ENCODE measurements at places on chromosomes 7 and 10. TPM values are rescaled to one million over a fixed set of nuclear protein-coding genes. Genes with fewer than 3 reads are reported as not detected.

Gene SHH
- 7.3 TPM for total RNA-seq

DNA sequence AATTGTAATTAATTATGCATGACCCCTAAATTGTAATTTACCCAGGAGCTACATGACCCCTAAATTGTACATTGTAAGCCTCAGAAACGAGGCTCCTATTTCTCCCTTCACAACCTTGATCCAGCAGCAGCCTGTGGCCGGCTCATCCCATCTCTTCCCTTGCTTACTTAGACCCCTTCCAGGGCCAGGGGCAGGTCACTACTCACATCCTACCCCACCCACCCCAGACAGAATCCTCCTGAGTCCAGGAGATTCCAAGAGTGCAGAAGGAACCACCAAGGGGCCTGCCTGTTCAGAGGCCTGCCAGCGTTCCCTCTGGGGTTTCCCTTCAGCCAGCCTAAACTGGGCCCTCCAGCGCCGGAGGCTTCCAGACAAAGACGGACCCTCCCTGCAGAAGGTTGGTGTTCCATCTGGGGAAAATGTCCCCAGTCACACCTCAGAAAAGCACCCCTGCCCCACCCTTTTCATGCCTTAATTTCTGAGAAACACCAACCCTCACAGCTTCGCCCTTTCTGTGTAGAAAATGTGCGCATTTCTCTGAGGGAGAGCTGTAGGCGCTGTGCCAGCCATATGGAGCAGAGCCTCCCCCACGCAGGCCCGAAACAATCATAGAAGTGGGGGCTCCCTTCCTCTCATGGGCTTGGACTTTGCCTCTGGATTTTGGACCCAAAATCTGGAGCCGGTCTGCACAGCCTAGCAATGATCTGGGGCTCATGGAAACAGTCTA, 19.2 kb downstream of the LEP start:
- H3K36me3 ChIP-seq = no peaks in the 10 kb centered on the region
- DNase-seq = no peak
- H3K4me3 ChIP-seq = no peak overlapping the region
- H3K27me3 ChIP-seq = no peaks in the 10 kb centered on the region
- H3K27ac ChIP-seq = no peak overlapping the region

Gene PTPRN2
- 6.8 TPM for total RNA-seq

Gene ZNF735
- total RNA-seq = not detected

DNA sequence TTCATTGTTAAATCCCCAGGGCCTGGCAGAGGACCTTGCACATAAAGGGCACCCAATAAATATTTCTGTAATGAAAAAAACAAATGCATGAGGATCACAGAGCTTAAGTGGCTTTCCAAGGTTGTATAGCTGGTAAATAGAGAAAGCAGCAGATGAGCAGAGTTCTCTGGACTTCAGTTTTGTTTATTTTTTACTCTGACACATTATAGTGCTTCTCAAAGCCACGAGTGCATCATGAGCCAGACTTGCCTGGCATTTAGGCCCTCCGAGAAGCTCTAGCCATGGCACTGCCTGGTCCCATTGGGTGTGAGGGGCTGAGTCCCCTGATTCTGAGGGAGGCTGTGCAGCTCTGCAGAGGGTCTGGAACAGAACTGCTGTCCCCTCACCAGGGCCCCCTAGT, 87.2 kb upstream of the ZNF32 start:
- H3K4me1 ChIP-seq = no peaks in the 10 kb centered on the region
- no peak for DNase-seq
- no peak overlapping the region for H3K4me3 ChIP-seq
- H3K36me3 ChIP-seq = no peaks in the 10 kb centered on the region
- H3K27me3 ChIP-seq = no peaks in the 10 kb centered on the region
- no peak overlapping the region for H3K27ac ChIP-seq

Gene ETV1
- total RNA-seq = 89.0 TPM

GRCh38 chr10:44378626-44379025, 6.3 kb downstream of the CXCL12 start:
- H3K4me1 ChIP-seq = no peaks in the 10 kb centered on the region
- no peak overlapping the region for H3K27ac ChIP-seq
- no peak for DNase-seq

Data from lower lobe of right lung (tissue), 2 donors.